ENCODE measurements at places on chromosomes 16 and 17. TPM values are rescaled to one million over a fixed set of nuclear protein-coding genes. Genes with fewer than 3 reads are reported as not detected.

- DNase-seq: no peak
Measured at GRCh38 chr17:30450125-30451027, 26.8 kb upstream of the GOSR1 start.

- DNase-seq: no peak
Measured at GRCh38 chr17:17348872-17349723, 45.9 kb downstream of the NT5M start.

POLDIP2 gene
- 117 TPM for total RNA-seq

- DNase-seq: no peak
Measured at GRCh38 chr17:49344914-49345313, 17.1 kb downstream of the ZNF652 start.

OTOA gene
- total RNA-seq: 0.17 TPM

- no peak for DNase-seq
Measured at GRCh38 chr17:21245639-21246084, 7.5 kb downstream of the NATD1 start.

TMEM256 gene
- 30.0 TPM for total RNA-seq

MFAP4 gene
- 6.5 TPM for total RNA-seq

DNA sequence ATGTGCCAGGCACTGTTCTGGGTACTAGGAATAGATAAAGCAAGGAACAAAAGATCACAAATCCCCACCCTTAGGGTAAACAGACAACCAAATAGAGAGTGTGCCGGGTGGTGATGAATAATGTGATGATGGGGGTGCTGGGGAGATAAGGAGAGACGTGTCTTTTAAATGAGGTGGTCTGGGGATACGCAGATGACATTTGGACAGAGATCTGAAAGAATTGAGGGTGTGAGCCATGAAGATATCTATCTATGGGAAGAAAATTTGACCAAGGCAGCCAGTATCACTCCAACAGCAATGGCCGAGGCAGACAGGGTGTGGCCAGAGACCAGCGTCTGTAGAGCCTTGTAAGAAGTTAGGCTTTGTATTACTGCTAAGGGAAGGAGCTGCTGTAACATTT lies 165.3 kb downstream of the MRTFB start:
- DNase-seq: no peak

KRTAP2-2 gene
- total RNA-seq: not detected

GRCh38 chr17:82257473-82257872 lies 16.0 kb downstream of the CSNK1D start:
- DNase-seq: no peak

- no peak for DNase-seq
Measured at GRCh38 chr16:76654088-76654820, 377.1 kb downstream of the CNTNAP4 start.

DNA sequence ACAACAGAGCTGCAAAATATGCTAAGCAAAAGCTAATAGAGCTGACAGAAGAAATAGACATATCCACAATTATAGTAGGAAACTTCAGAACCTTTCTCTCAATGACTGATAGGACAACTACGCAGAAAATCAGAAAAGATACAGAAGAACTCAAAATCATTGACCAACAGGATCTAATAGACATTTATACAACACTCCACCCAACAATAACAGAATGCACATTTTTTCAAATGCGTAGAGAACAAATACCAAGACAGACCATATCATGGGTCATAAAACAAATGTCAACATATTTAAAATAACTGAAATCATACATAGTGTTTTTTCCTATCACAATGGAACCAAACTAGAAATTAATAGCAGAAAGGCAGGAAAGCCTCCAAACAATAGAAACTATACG lies 237.4 kb downstream of the C16orf78 start:
- DNase-seq: no peak

DNA sequence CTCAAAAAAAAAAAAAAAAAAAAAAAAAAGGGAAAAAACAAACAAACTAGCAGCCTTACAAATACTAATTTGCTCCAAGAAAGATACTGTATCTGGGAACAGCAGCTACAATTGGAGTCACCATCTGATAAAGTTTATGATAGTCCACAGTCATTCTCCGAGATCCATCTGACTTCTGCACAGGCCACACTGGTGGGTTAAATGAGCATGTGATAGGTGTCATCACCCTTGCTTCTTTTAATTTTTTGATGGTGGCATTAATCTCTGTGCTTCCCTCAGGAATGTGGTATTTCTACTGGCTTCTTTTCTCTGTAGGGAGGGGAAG lies 49.6 kb downstream of the BCL7C start:
- no peak for DNase-seq

DNA sequence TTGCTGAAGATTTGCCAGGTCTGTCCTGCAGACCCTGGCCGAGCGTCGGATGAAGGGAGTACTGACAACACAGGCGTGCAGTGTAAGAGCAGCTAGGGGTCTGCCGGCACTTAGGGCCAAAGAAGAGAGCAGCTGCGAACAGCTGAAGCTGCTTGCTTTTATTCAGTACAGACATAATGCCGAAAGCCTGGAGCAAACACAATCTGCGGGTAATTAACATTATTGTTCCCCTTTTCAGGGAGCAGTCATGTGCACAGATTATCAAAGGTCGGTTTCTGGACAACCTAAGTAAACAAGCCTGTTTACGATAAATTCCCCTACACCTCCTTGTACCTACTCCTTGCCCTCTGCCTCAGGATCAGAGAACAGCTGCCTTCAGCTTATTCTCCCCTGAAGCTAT lies 12.0 kb upstream of the KRT23 start:
- no peak for DNase-seq

DNA sequence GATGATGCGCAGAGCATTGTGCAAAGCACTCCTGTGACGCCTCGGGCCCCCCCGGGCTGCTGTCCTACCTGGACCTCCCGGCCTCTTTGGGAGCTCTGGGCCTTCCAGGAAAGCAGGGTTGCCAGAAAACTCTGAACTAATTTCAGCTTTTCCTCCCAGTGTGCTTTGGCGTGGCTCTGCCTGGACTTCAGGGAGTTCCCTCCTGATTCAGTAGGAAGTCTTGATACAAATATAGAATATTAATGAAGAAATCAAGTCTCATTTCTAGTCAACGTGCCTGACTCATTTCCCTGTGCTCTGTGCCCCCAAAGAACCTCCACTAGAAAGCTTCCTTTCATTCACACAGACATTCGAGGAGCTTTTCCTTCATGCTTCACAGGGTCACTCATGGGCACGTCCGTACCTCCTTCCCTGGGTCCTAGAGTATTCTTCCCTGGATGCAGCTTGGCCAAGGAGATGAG lies 84.0 kb upstream of the NOL11 start:
- no peak for DNase-seq

- DNase-seq: no peak
Measured at GRCh38 chr17:19570544-19571062, 36.9 kb downstream of the SLC47A1 start.

NRN1L gene
- 0.14 TPM for total RNA-seq

DNA sequence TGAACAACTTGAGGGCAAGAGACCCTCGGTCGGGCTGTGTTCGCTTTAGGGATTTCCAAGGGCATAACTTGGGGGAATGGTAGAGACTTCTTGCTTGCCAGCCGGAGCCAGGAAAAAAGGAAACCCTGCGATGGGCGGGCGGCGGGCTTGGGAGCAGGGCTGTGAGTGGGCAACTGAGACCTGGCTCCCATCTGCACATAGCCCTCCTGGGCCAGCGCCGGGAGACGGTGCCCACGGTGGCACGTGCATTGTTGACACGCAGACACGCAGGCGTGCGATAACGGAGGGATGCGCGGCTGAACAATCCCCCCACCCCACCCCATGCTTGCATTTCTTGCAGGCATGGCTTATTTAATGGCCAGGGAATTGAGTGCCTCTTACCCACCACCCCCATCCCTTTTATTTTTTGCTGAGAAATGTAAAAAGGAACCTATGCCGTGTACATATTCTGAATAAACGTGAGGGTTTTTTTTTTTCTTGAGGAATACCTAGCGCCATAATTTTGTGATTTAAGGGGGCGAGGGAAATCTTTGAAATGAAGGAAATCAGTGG lies 17.1 kb upstream of the ZFHX3 start:
- no peak for DNase-seq

DNA sequence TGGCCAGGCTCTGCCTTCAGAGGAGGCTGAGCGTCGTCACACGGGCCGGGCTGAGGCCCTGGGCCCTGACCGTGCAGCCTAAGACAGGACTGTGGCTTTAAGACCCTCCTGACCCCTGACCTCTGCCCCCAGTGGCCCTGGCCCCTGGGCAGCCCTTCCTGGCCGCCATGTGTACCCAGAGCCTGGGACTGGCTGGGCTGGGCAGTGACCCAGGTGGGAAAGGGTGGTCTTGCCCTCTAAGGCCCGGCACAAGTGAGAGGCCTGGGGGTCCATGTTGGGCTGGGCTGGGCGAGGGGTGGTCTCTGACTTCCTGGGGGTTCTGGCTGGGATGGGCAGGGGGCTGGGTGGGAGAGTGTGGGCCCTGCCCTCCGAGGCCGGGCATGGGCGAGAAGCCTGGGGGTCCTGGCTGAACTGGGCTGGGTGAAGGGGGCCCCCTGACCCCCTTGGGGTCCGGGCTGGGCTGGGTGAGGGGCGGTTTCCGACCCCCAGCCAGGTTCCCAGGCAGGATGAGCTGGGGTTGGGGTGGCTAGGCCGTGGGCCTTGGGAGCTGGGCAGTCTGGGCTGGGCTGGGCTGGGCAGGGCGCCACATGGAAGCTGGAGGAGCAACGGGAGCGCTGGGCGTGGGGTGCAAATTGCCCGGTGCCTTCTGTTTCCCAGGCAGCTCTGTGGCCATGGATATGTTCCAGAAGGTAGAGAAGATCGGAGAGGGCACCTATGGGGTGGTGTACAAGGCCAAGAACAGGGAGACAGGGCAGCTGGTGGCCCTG lies at the start of gene CDK3:
Gene CDK3, plus strand, starts transcription at position 101 of the 767 bp plus-strand sequence. Its CDS starts 571 bp downstream, at position 672.
- no peak for DNase-seq

DNA sequence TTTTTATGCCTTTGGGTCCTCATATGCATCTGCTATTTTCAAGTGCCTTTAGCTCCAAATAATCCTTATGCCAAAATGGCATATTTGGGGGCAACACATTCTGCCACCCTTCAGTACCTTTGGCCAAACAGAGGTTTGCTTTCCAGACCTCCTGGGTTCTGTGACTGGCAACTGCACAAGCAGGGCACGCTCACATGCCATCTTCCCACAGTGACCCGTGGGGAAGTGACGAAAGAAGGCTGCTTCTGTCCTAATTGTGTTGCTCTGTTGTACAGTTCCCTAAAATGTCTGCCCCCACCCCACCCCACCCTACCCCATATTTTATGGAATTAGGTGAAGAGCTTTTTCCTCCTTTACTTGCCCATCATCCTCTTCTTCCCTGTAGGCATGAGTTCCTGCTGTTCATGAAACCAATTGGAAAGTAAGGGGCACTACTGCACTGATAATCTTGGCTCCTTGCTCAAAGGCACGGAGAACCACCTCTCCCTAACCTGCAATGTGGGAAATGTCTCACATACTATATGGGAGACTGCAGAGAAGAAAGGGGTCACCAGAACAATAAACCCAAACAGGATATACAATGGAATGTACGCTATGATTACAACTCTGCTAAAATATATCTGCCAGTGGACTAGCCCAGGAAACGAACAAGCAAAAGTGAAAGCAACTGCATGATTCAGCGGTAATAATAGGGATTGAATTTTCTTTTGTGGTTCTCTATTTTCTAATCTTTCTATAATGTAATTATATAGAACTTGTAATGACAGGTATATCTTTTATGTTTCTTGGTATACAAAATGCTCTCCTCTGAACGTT lies 3.3 kb upstream of the SLFN12L start:
- DNase-seq: no peak

BAIAP3 gene
- 2.8 TPM for total RNA-seq

DNA sequence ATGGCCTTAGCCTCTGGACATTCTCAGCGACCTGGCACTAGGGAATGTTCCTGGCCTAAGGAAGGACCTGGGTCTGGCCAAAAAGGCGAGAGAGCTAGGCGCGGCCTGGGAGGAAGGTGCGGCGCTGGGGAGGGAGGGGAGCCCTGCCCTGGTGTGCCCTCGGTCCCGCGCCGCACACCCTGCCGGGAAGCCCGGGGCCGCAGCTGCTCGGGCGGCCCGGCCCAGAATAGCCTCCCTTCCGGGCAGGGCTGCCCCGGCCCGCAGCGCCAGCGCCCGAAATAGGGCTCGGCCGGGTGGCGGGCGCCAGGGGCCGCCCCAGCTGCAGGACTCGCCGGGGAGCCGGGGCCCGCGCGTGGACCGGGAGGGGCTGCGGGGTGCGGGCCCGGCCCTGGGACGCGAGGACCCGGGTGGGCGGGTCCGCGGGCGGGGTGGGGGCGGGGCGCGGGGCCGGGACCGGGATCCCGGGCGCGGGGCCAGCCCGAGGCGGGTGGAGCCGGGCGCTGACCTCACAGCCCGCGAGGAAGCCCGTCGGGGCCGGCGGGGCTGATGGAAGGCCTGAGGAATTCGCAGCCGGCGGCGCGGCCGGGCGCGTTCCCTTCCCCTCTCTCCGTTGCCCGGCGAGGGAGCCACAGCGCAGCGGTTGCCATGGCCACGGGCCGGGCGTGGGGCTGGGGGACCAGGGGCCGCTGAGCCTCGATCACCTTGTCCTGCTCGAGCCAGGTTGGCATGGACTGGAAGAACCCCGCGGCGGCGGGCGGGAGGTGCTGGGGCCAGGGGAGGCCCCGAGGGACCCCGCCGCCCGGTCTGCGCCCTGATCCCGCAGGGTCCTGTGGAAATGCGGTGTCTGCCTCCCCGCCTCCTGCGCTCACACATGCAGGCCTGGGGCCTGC lies 18.1 kb downstream of the SOCS3 start:
- DNase-seq: peak; percentile 63

DNA sequence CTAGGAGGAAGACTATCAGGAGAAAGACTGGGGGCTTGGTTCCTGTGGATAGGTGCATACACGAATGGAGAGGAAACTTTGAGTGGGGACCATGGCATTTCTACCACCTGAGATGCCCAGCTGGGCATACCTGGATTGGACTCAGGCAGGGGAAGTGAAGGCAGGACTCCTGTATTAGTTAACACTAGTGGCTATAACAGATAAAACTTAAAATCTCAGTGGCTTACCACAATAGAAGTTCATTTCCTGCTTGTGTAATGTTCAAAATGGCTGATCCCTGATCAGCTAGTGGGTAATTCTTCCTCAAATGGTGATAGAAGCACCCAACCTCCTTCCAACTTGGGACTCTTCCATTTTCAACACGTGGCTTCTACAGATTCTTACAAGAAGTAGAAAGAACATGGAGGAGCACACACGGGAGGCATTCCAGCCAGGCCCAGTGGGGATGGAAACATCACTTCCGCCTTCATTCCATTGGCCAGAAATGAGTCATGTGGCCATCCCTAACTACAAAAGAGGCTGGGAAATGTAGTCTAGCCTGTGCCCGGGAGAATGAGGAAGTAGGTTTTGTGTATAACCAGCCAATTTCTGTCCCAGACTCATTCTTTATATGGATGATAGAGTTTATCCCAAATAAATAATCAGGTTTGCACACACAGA lies 112.1 kb downstream of the UTP18 start:
- no peak for DNase-seq

TPSB2 gene
- 0.67 TPM for total RNA-seq

DNA sequence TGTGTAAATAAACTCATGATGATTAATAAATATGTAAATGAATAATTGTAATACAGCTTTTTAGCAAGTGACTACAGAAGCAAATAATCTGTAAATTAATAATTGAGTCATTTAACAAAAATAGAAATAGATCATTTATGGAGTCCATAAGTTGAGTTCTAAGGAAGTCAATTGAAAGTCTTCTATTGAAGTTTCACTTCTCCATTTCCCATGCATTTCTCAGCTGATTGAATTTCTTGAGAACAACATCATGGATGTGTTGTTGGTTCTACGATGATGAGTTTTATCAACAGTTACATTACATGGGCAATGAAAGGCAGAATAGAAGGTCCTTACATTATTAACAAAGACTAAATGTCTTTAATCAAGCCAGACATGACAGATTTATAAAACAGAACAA lies 290.4 kb downstream of the MAP2K6 start:
- DNase-seq: no peak

SLFN12 gene
- 5.0 TPM for total RNA-seq
